GM23248 (cell line): ENCODE measurements at places on chromosomes 6 and 20. TPM values are rescaled to one million over a fixed set of nuclear protein-coding genes. Genes with fewer than 3 reads are reported as not detected.

GRCh38 chr20:61690150-61690549, 375.5 kb downstream of the TAF4 start:
- no peak for DNase-seq

Gene SNAP25
- not detected in 2 replicates for total RNA-seq

Gene BFSP1
- total RNA-seq, result 0.25 and 0.32 TPM in 2 replicates

Gene FBXO5
- 8.5 and 11.2 TPM in 2 replicates for total RNA-seq

Gene OR2B6
- not detected in 2 replicates for total RNA-seq

DNA sequence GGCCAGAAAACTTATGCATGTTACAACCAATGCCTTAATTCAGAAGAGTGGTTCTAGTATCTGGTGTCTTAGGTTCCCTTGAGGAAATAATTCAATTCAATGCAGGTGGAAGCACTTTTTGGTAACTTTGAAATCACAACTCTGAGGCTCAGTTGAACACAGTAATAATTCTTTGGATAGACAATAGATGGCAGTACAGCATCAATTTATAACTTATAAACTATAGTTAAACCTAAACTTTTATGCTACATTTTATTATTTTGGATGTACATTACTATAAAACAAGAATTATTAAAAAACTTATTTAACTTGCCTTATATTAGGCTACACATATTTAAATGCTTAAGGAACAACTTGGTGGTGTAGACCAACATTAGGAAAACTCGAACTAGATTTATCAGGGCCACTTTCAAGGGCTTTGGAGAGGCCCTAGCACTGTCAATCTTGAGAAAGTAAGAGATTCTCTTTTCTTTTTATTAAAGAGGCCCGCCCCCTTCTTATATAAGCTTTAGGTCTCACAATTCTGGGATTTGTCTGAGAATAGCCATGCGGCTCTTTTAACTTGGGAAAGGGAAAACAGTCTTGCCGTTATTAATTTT, 85.9 kb downstream of the CRYBG1 start:
- peak; percentile 41 for DNase-seq

DNA sequence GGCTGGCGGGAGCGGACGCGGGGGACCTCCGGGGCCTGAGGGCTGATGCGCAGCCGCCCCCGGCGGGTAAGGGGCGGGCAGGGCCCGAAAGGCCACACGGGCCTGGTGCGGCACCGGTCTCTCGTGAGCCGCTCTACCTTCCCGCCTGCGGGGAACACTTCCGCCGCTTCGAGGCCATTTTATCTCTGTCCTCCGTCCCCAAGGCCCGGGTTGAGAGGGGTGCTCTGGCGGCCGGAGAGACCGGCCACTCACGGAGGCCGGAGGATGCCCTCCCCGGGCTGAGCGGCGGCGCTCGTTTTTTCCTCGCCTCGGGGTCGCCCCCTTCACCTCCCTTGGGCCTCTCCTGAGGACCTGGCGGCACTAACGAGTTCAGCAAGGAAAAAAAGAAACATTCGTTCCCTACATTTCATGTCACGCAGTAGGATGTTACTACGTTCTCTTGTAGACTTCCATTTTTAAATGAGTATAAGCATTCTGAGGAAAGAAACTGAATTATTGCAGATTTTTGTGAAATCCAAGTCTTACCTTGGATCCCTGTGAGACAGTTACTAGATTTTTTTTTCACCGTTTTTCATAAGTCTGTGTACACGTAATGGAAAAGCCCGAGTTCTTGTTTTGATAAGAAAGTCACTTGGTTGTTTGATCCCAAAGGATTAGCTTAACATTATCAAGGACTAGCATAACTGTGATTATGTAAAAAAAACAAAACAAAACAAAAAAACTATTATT, 575 bp downstream of the WTAP start:
- peak; percentile 68 for DNase-seq

Gene HEY2
- total RNA-seq, result not detected in 2 replicates

DNA sequence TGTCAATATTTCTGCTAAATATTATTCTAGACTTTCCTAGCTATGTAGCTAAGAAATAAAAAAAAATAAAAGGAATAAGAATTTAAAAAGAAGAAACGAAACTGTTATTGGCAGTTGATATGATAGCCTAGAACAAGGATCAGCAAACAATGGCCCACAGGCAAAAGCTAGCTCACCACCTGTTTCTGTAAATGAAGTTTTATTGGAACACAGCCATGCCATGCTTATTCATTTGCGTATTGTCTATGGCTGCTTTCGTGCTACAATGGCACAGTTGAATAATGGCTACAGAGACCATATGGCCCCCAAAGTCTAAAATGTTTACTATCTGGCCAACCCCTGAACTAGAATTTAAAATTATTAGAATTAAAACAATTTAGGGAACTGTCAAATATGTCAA, 952.6 kb upstream of the MAP3K7 start:
- DNase-seq, result no peak

GRCh38 chr6:145204301-145204700, 531.0 kb downstream of the EPM2A start:
- no peak for DNase-seq

Gene CNR1
- not detected in 2 replicates for total RNA-seq

Gene MUCL3
- not detected in 2 replicates for total RNA-seq

DNA sequence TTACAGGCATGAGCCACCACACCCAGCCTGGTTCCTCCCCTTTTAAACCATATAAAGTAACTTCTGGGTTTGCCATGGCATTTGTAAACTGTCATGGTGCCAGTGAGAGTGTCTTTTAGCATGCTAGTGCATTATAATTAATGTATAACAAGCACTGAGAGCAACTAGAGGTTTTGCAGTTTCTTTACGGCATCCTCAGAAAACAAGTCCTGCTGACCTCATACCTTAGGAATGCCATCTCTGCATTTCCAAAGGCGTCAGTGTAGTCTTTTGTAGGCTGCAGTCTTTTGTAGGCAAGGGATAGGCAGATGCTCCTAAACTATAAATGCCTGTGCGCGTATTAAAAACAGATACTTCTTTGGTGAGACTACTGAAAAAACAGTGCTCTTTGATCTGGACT, 75.0 kb upstream of the EZR start:
- peak; percentile 71 for DNase-seq

Gene LSM2
- total RNA-seq, result 32.5 and 40.3 TPM in 2 replicates

GRCh38 chr6:96304997-96305396, 216.6 kb upstream of the UFL1 start:
- no peak for DNase-seq

DNA sequence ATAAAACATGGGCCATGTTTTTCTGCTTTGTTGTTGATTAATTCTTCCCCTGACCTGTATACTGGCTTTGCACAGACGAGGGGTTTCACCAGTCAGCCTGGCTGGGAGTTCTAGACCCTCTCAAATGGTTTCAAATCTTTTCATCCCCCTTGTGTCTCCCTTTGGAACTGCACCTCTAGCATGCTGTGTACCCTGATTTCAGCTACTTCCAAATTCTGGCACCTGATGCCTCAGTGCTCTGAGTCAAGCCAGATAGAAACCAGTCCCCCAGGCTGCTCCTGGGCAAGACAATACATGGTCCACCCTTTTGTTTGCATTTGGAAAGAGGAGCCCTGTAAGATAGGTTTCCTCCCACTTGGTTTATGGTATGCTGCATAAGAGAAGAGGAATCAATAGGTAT, 290.2 kb downstream of the BTBD3 start:
- DNase-seq, result peak; percentile 32
